ENCODE measurements at places on chromosomes 2 and 18. TPM values are rescaled to one million over a fixed set of nuclear protein-coding genes. Genes with fewer than 3 reads are reported as not detected.

DNA sequence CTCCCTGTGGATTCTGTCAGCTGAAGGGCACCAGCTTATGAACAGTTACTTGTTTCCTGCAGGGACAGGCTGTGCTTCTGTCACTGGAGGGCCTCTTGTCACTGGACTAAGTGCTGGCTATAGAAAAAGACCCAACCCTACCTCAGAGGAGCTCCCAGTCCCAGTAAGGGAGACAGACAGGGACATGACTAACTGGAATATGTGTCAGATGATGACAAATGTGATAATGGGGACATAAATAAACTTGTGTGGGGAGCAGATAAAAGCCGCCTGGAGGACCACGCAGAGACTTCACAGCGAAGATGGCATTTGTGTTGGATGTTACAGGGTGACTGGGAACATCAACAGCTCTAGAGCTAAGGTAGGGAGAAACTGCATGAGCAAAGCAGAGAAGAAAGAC, 95.0 kb downstream of the MAPRE2 start:
- no peaks in the 10 kb centered on the region for H3K27me3 ChIP-seq
- H3K4me3 ChIP-seq = no peak overlapping the region
- no peak overlapping the region for H3K27ac ChIP-seq
- no peaks in the 10 kb centered on the region for H3K36me3 ChIP-seq
- DNase-seq = no peak

DNA sequence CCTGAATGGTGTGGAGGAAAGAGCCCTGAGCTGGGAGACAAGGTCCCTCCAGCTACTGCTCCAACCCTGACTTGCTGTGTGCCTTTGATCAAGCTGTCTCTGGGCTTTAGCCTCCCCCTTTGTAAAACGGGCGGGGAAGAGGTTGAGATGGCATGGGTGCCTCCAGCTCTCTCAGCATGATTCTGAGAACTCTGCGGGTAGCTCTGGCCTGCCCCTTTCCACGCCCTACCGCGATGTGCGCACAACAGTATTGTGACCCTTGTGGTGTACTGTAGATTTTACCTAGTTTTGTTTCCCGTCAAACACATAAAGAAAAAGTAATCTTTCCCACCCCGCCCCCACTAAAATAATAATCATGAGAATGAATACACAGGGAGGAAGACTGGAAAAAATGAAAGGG, 5.3 kb downstream of the CD8A start:
- H3K4me3 ChIP-seq = no peak overlapping the region
- H3K27me3 ChIP-seq = peaks cover 6% of the 10 kb centered on the region
- no peak overlapping the region for H3K27ac ChIP-seq
- DNase-seq = no peak
- H3K4me1 ChIP-seq = no peaks in the 10 kb centered on the region
- H3K36me3 ChIP-seq = no peaks in the 10 kb centered on the region

GRCh38 chr18:59799383-59800015, 100.3 kb upstream of the PMAIP1 start:
- DNase-seq = no peak
- no peaks in the 10 kb centered on the region for H3K36me3 ChIP-seq
- H3K4me3 ChIP-seq = no peak overlapping the region
- no peaks in the 10 kb centered on the region for H3K4me1 ChIP-seq
- H3K27ac ChIP-seq = no peak overlapping the region
- no peaks in the 10 kb centered on the region for H3K27me3 ChIP-seq

- H3K4me3 ChIP-seq = no peak overlapping the region
- DNase-seq = no peak
- no peak overlapping the region for H3K27ac ChIP-seq
- no peaks in the 10 kb centered on the region for H3K36me3 ChIP-seq
- H3K27me3 ChIP-seq = no peaks in the 10 kb centered on the region
Measured at GRCh38 chr2:51597086-51597485, 565.2 kb upstream of the NRXN1 start.

DNA sequence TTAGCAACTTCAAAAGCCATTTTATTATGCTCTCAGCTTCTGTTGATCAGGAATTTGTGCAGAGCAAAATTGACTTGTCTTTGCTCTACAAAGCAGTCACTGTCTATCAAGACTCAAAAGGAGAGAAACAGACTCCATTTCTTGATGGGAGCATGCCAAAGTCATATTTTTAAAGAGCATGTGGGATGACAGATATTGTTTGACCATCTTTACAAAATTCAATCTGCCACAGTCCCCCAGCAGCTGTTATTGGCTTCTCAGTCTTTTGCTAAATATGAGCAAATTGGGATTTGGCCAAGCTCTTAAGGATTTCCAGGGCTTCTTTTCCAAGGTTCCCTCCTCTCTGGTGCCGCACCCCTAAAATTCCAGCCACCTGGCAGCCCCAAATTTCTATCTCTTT, 67.9 kb downstream of the TEX51 start:
- H3K27ac ChIP-seq = no peak overlapping the region
- DNase-seq = no peak
- H3K27me3 ChIP-seq = peaks cover 25% of the 10 kb centered on the region
- no peak overlapping the region for H3K4me3 ChIP-seq
- H3K36me3 ChIP-seq = no peaks in the 10 kb centered on the region

DNA sequence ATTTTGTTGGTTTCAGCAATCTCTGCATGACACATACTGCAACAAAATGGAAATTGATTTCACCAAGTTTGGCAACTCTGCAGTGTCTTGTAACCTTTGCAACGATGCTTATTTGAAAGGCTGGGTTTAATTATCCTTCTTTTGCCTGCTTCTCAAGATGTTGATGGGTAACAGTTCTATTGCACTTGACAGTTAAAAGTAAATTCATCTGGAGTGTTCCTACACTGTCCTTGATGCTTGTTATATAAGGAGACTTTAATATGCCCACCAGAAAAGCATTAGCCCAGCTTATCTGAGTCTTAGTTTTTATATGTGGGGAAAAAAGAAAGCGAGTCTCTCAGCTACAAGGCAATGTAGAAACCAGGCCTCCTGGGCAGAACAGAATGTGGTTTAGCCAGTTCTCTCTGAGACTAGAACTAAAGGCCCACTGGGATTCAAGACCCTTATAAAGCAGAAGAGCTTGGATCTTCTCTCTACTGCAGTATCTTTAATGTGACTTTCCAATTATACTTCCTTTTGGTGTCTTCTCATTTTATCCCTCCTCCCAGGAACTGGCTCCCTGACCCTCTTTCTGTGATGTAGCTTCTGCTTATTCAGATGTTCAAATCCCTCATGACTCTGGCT, 106.8 kb upstream of the LYPD6 start:
- no peak for DNase-seq
- no peaks in the 10 kb centered on the region for H3K4me1 ChIP-seq
- H3K27ac ChIP-seq = no peak overlapping the region
- H3K36me3 ChIP-seq = no peaks in the 10 kb centered on the region
- no peak overlapping the region for H3K4me3 ChIP-seq

DNA sequence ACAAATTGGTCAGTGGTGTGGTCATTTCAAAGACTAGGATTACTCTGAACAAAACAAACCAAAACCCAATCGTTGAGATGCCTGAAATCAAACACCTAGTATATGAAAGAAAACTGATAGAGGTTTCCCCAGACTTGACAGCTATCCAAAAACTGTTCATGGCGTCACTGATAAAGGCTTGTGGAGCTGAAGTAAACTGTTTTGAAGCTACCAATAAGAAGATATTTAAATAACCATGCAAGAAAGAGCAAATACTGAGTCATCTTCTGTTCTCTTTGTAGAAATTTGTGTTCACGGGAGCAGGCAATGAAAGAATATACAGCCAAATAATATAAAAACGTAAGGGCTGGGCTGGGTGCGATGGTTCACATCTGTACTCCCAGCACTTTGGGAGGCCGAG, 7.5 kb upstream of the COLEC11 start:
- H3K36me3 ChIP-seq = peaks cover 13% of the 10 kb centered on the region
- no peak for DNase-seq
- no peak overlapping the region for H3K27ac ChIP-seq
- H3K4me3 ChIP-seq = no peak overlapping the region
- peaks cover 6% of the 10 kb centered on the region for H3K4me1 ChIP-seq

GRCh38 chr18:48703418-48703817, 164.6 kb downstream of the CTIF start:
- no peak overlapping the region for H3K4me3 ChIP-seq
- H3K27me3 ChIP-seq = no peaks in the 10 kb centered on the region
- H3K36me3 ChIP-seq = no peaks in the 10 kb centered on the region

DNA sequence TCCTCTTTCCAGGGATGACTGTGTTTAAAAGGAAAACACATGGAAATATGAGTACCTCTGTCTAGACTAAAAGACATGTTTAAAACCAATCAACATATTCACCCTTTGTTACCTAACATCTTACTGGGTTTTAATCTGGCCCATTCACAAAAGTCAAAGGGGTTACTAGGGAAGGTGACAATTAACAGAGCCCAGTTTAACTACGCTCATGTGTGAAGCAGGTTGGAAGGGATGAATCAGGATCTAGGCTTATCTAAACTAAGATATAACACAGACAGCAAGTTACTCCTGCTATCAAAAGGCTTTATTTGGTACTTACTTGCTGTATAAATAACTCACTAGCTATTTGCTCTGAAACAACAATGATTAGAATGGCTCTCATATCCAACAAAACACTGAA, 337.0 kb downstream of the NCKAP5 start:
- no peak overlapping the region for H3K4me3 ChIP-seq
- no peaks in the 10 kb centered on the region for H3K36me3 ChIP-seq
- no peaks in the 10 kb centered on the region for H3K27me3 ChIP-seq
- no peaks in the 10 kb centered on the region for H3K4me1 ChIP-seq
- H3K27ac ChIP-seq = no peak overlapping the region

PXDN gene
- 2.5 TPM for total RNA-seq

SPATA3 gene
- not detected for total RNA-seq

SLC19A3 gene
- 0.28 TPM for total RNA-seq

NYAP2 gene
- total RNA-seq = not detected

WIPF1 gene
- total RNA-seq = 8.3 TPM

All from Panc1 (cell line).